ENCODE measurements at places on chromosomes 13 and 19. TPM values are rescaled to one million over a fixed set of nuclear protein-coding genes. Genes with fewer than 3 reads are reported as not detected.
A peak's percentile ranks its signal among the peaks of the same experiment; 100 is the strongest.

The ZNF607 gene
- 4.8 TPM for total RNA-seq

The PPM1N gene
- 0.40 TPM for total RNA-seq

The GPALPP1 gene
- total RNA-seq, result 27.1 TPM

The MCF2L gene
- total RNA-seq, result 16.7 TPM

The ICAM4 gene
- 7.9 TPM for total RNA-seq

The GPR183 gene
- 5.2 TPM for total RNA-seq

The PIK3R2 gene
- total RNA-seq, result 38.7 TPM

The CCL25 gene
- 1.2 TPM for total RNA-seq

The ARL11 gene
- 0.10 TPM for total RNA-seq

The IGFL1 gene
- not detected for total RNA-seq

The CGB3 gene
- 1.1 TPM for total RNA-seq

GRCh38 chr19:17289489-17289888 is 7.8 kb downstream of the ANKLE1 start:
- H3K4me3 ChIP-seq, result no peak overlapping the region
- no peaks in the 10 kb centered on the region for H3K36me3 ChIP-seq
- no peaks in the 10 kb centered on the region for H3K27me3 ChIP-seq
- peak; percentile 76 for DNase-seq
- no peak overlapping the region for H3K27ac ChIP-seq

DNA sequence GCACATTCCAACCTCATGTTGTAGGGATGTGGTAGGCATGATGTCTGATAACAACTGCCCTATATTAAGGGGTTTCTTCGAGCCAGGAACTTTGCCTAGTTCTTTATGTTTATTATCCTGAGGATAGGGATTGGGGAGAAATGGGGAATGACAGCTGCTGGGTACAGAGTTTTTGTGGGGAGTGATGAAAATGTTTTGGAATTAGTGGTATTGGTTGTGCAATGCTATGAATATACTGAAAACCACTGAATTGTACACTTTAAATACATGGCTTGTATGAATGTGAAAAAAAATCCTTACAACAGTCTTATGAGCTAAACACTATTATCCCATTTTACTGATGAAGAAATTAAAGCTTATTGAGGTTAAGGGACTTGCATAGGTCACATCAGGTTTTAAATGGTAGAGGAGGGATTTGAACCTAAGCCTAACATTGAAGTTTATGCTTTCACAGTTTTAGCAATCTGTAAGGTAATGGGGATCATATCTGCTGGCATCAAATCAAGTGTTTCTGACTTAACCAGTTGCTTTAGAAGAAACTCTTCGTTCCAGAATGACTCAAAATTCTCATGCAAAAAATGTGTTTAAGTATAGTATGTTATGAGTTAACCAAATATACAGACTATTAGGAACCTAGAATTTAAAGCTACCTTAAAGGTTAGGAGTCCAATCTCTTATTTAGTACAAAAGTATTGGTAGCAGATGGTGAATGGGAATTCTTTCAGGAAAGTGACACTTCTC is 61.4 kb downstream of the ERCC5 start:
- H3K36me3 ChIP-seq, result no peaks in the 10 kb centered on the region
- H3K4me3 ChIP-seq, result no peak overlapping the region
- no peak for DNase-seq
- peaks cover 11% of the 10 kb centered on the region for H3K4me1 ChIP-seq
- peak overlapping the region; percentile 28 for H3K27ac ChIP-seq

- H3K4me1 ChIP-seq, result no peaks in the 10 kb centered on the region
- no peak overlapping the region for H3K4me3 ChIP-seq
- H3K36me3 ChIP-seq, result no peaks in the 10 kb centered on the region
These were observed 787.8 kb upstream of the PRR20A start for GRCh38 chr13:56352901-56353300.

- H3K27me3 ChIP-seq, result no peaks in the 10 kb centered on the region
- no peak for DNase-seq
- H3K27ac ChIP-seq, result no peak overlapping the region
- H3K36me3 ChIP-seq, result no peaks in the 10 kb centered on the region
- no peaks in the 10 kb centered on the region for H3K4me1 ChIP-seq
These were observed 164.6 kb downstream of the FGF14 start for GRCh38 chr13:102237230-102237629.

GRCh38 chr19:7516333-7516732 is 430 bp downstream of the ZNF358 start:
- DNase-seq, result peak; percentile 31
- no peaks in the 10 kb centered on the region for H3K36me3 ChIP-seq
- H3K27ac ChIP-seq, result peak overlapping the region; percentile 88
- H3K27me3 ChIP-seq, result no peaks in the 10 kb centered on the region
- H3K4me1 ChIP-seq, result peaks cover 13% of the 10 kb centered on the region
- H3K4me3 ChIP-seq, result peak overlapping the region; percentile 91

DNA sequence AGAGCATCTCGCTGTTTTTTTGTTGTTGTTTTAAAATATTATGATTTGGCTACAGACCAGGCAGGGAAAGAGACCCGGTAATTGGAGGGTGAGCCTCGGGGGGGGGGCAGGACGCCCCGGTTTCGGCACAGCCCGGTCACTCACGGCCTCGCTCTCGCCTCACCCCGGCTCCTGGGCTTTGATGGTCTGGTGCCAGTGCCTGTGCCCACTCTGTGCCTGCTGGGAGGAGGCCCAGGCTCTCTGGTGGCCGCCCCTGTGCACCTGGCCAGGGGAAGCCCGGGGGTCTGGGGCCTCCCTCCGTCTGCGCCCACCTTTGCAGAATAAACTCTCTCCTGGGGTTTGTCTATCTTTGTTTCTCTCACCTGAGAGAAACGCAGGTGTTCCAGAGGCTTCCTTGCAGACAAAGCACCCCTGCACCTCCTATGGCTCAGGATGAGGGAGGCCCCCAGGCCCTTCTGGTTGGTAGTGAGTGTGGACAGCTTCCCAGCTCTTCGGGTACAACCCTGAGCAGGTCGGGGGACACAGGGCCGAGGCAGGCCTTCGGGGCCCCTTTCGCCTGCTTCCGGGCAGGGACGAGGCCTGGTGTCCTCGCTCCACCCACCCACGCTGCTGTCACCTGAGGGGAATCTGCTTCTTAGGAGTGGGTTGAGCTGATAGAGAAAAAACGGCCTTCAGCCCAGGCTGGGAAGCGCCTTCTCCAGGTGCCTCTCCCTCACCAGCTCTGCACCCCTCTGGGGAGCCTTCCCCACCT is 183.3 kb downstream of the KDM4B start:
- H3K27ac ChIP-seq, result no peak overlapping the region
- no peaks in the 10 kb centered on the region for H3K27me3 ChIP-seq
- no peak for DNase-seq
- no peaks in the 10 kb centered on the region for H3K4me1 ChIP-seq
- H3K36me3 ChIP-seq, result no peaks in the 10 kb centered on the region
- no peak overlapping the region for H3K4me3 ChIP-seq

DNA sequence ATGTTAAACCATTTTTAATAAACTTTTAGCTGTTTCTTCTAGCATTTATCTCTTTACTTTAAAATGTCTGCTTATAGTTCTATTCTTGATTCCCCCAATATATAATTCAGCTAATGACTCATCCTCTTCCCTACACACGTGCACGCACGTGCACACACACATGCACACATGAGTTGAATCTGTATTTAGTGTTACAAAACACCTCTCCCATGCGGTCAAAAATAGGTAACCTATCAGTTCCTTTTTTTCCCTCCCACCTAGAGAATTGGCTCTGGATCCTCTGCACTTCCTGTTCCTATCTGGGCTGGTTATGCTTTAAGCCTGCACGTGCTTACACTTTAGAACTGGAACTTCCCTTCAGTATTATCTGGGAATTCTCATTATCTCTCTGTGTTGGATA is 144.1 kb downstream of the PAN3 start:
- no peaks in the 10 kb centered on the region for H3K27me3 ChIP-seq
- no peaks in the 10 kb centered on the region for H3K4me1 ChIP-seq
- no peak overlapping the region for H3K27ac ChIP-seq
- no peak for DNase-seq
- H3K4me3 ChIP-seq, result no peak overlapping the region
- no peaks in the 10 kb centered on the region for H3K36me3 ChIP-seq

DNA sequence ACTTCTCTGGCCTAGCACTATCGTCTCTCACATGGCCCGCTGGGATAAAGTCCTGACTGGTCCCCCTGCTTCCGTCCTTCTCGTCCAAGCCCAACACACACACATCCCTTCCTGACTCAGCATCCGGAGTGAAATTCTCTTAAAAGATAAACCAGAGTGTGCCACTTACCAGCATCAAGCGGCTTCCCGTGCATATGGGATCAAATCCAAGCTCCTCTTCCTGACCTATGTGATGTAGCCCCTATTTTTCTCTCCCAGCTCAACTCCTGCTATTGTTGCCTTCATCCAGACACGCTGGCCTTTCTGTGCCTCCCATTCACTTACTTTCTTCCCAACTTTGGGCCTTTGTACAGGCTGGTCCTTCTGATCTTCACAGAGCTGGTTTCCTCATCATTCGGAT is 530.4 kb downstream of the DIAPH3 start:
- no peak for DNase-seq
- H3K36me3 ChIP-seq, result no peaks in the 10 kb centered on the region
- H3K27ac ChIP-seq, result no peak overlapping the region
- no peaks in the 10 kb centered on the region for H3K27me3 ChIP-seq
- no peaks in the 10 kb centered on the region for H3K4me1 ChIP-seq
- H3K4me3 ChIP-seq, result no peak overlapping the region

DNA sequence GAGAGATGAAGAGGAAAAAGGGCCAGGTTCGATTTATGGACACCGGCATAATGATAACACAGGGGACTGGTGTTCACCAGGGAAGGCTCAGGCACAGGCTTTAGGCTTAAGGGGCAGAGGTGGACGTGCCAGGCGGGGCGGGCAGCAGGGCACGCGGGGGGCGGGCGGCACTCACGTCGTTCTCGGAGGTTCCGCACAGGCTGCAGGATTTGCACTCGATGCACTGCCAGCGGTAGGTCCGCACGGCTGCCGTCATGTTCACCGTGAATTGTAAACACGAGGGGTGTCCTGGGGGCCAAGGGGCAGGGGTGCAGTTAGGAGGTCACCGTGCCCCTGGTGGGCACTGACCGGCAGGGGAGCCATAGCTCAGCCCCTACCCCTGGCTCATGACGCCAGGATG is 10.6 kb downstream of the DPF1 start:
- H3K4me3 ChIP-seq, result no peak overlapping the region
- H3K27ac ChIP-seq, result no peak overlapping the region
- DNase-seq, result no peak
- peaks cover 27% of the 10 kb centered on the region for H3K4me1 ChIP-seq
- no peaks in the 10 kb centered on the region for H3K27me3 ChIP-seq
- H3K36me3 ChIP-seq, result no peaks in the 10 kb centered on the region

DNA sequence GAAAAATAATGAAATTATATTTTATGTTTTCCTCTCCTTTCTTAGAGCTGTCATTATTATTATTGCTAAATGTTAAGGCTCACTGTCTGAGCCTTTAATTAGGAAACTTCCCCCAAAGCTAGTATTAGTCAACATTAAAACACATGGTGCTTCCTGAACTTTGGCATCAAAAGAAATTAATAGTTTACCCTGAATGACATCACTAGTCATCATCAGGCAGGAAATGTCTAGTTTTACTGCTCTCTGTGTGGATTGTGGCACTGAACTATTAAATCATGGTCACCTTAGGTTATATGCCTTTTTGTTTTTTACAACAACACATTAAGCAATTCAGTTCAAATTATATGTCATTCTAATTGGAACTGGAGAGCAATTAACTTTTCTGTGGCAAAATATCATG is 595.5 kb downstream of the SLITRK1 start:
- H3K27ac ChIP-seq, result no peak overlapping the region
- no peaks in the 10 kb centered on the region for H3K27me3 ChIP-seq
- H3K4me1 ChIP-seq, result no peaks in the 10 kb centered on the region
- H3K4me3 ChIP-seq, result no peak overlapping the region
- no peak for DNase-seq
- H3K36me3 ChIP-seq, result no peaks in the 10 kb centered on the region

DNA sequence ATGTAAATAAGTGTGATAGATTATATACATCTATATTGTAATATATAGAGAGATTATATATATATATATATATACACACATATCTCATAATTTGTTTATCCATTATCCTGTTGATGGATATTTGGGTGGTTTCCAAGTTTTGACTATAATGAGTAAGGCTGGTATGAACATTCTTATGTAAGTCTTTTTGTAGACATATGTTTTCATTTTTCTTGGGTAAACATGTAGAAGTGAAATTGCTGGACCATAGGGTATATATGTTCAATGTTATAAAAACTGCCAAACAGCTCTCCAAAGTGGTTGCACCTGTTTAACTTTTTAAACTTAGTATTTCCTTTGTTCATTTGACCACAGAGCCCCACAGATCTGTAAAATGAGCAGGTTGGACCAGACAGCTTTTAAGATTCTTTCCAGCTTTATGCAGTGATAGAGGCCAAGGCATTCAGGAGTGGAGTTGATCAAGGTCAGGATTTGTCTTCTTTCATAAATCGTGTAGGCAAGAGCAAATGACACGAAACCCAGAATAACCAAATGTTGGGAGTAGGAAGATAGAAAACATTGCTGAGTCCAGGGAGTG is 21.7 kb upstream of the KATNAL1 start:
- H3K4me1 ChIP-seq, result peaks cover 13% of the 10 kb centered on the region
- no peak overlapping the region for H3K27ac ChIP-seq
- no peak overlapping the region for H3K4me3 ChIP-seq
- H3K36me3 ChIP-seq, result no peaks in the 10 kb centered on the region

DNA sequence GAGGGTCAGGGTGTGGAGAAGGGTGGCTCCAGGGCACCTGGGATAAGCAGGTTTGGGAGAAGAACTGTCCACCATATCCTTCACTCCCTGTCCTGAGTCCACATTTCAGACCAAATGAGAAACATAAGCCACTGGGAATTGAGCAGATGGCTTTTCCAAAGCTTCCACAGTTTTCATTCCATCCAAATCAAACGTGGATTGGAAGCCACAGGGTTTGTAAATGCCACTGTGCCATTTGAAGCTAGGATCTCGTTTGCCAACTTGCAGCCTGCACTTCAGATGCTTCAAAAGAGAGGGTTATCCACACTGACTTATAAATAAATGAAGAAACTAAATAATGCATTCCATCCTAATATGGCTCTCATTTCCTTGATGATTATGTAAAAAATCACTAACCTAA is 81.5 kb downstream of the UQCRFS1 start:
- H3K27me3 ChIP-seq, result no peaks in the 10 kb centered on the region
- H3K4me1 ChIP-seq, result no peaks in the 10 kb centered on the region
- H3K4me3 ChIP-seq, result no peak overlapping the region
- no peak for DNase-seq

DNA sequence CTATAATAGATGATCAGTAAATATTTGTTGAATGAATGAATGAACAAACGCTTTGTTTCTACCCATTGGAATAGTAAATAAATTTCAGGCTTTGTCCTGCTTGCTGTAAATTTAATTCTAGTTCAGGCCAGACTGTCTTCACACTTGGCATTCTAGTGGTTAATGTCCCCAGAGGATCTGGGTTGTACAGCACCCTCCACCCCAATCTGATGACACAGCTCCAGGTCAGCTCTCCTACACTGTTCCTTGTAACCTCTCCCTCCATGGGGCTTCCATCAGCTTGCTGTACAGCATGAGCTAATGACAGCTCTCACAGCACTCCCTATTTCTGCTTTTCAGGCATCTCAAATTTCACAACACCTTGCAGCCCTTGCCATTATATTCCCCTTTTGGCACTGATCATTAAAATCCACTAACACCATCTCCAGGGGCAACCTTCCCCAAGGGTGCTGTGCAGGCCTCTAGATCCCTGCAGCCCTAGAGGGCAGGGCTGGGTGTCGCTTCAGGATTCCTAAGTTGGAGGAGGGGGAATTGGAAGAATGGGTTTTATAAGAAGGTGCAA is 12.7 kb upstream of the KL start:
- no peaks in the 10 kb centered on the region for H3K36me3 ChIP-seq
- no peak overlapping the region for H3K4me3 ChIP-seq
- H3K4me1 ChIP-seq, result no peaks in the 10 kb centered on the region
- H3K27me3 ChIP-seq, result no peaks in the 10 kb centered on the region
- DNase-seq, result no peak
- no peak overlapping the region for H3K27ac ChIP-seq
